ENCODE measurements at places on chromosomes 11 and 22.

DNA sequence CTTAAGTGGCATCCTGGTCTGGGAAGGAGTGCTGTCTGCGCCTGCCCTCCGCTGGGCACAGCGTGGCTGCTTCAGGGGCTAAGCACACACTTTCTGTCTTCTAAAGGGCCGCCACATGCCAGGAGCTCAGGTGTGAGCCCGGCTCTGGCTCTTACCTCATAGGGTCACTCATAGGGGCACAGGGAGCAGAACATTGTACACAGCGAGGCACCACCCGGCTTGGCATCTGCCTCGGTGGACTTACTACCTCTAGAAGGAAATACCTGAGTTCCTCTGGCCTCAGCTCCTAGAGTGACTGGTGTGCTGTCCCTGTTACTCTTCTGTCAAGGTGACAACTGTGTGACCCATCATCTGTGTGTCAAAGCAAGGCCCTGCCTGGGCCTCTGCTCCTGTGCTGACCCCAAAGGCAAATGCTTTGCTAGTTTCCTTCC, 13.4 kb downstream of the NEAT1 start:
- DNase-seq, result no peak

DNA sequence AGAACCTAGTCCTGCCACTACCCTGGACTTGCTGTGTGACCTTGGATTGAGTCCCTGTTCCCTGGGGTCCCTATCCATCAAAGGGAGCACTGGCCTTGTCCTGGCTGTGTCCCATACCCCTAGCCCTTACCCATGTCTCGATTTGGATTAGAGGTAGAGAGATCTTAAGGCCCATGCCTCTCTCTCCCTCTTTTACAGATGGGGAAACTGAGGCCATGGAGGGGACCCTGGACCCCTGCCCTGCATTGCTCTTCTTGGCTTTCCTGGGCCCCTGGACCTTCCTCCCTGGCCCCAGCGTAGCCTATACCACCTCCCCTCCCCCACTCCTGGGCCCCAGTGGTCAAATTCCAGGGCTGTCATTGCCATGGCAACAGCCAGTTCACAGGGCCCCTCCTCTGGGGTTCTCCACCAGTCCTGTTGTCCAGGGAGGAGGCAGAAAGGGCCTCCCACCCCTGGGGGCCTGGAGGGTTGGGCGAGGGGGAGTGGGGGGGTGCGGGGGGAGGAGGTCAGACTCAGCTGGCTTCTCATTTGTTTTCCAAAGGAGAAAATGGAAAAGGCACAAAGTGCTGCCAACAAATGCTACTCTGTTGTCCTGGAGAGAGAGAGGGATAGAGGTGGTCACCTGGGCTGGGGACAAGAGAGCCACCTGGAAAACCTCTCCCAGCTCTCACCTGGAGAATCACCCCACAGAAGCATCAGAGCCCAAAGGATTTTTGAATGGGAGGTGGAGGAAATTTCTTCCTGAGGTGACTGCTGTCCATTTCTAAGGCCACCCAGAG, 23.3 kb downstream of the ARHGEF17 start:
- no peak for DNase-seq

DNA sequence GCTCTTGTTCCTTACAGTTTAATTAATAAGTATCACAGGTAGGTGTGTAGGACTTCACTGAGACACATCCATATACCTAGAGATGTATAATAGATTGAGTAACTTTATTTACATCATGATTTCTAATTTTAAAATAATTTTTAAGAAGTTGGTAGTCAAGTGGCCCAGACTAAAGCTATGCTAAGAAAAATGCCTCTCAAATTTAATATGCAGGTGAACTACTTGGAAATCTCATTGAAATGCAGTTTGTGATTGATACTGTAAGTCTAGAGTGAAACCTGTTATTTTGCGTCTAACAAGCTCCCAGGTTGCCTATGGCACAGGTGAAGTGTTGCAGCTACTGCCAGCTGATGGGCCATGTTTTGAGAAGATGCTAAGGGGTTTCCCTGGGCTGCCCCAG, at the start of gene OOSP4B:
Gene OOSP4B (plus strand): TSS at position 301 of the 400 bp plus-strand sequence.
- DNase-seq, result no peak

DNA sequence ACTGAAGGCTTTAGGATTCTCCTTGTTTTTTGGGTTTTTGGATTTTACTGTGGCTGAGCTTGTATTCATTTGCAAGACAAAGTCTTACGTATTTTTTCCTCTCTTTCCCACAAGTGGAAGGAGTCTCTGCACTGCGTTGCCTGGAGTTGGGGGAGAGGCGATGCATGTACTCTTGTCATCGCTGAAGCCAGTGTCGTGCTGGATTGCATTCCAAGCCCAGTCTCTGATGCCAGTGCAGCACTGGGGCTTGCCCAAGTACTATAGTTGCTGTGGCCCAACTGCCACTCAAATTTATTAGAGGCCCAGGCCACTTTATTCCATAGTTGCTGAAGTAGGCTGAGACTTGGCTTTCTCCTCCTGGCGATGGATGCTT, 230.2 kb downstream of the DYNC2H1 start:
- DNase-seq, result no peak

- DNase-seq, result no peak
Observed at GRCh38 chr11:57646194-57646798, 3.4 kb downstream of the YPEL4 start.

DNA sequence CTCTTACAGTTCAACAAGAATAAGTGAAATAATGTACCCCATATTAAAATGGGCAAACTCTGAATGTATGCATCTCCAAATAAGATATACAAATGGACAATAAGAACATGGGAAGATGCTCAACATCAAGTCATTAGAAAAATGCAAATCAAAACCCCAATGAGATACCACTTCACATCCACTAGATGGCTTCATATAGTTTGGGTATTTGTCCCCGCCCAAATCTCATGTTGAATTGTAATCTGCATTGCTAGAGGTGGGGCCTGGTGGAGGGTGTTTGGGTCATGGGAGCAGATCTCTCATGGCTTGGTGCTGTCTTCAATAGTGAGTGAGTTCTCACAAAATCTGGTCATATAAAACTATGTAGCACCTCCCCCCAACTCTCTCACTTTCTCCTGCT, 5.7 kb downstream of the MPZL2 start:
- peak; percentile 46 for DNase-seq

DNA sequence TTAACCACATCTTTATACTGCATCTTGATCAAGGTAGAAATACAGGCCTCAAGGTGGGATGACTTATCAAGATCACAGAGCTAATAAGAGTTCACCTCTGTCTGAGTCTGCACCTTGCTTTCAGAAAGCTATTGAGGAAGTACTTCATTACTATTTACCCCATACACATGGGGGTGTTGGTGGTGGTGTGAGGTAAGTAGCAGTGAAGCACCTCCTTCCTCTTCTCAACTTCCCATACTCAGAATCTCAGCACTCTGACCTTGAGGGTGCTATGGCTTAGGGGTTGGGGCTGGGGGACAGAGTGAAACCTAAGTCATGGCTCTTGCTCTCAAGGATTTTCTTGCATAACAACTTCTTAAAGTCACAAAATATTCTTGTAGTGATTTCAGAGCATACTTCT, 56.9 kb downstream of the ME3 start:
- DNase-seq, result no peak

GRCh38 chr11:110377434-110377833, 52.3 kb upstream of the FDX1 start:
- no peak for DNase-seq

DNA sequence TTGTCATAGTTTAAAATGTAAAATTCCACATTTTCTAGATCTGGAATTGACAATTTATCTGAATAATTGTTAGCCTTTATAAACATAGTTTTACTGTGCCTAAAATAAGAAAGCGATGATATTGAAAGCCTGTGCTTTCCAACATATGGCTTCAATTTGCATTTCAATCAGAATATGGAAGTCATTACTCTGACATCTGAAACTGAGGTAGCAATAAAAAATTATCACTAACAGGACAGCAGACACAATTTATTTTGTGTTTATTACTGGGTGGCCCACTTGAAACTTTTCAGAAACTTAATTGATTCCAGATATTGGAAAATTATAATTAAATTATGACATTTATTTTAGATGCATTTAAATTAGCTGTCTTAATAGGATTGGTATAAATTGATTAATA, 78.5 kb downstream of the TMEM135 start:
- DNase-seq, result no peak

GRCh38 chr11:68325907-68326220, 13.5 kb downstream of the LRP5 start:
- DNase-seq, result no peak

GRCh38 chr22:22911327-22912134, 23.9 kb downstream of the IGLL5 start:
- DNase-seq, result no peak

DNA sequence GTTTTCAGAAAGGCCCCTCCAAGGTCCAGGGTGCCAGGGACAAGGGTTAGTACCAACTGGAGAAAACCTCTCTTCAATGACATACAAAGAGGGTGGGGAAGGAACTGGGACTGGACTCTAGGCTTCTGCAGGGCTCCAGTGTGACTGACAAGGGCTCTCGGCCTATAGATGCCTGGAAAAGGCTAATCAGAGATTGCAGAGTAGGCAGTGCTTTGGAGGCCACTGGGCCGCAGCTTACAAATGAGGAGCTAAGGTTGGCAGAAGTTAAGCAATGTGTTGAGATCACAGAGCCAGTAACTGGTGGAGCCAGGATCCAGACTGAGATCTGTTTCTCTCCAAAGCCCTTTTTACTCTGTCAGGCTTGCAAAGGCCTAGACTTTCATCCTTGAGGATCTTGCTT, 7.4 kb upstream of the DGKZ start:
- no peak for DNase-seq

GRCh38 chr11:10291801-10292638, 2.0 kb downstream of the SBF2 start:
- no peak for DNase-seq

DNA sequence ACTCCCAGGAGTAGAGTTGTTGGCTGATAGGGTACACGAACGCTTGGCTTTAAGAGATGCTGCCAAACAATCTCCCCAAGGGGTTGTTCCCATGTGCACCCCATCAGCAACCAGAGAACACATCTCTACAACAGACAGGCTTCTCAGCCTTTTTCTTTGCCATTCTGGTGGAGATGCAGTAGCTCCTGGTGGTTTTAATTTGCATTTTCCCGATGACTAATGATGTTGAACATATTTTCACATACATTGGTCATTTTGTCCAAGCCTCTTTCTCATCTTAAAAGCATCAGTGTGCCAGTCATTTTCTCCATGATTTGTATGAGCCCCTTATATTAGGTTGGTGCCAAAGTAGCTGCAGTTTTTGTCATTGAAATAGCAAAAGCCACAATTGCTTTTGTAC, 21.8 kb downstream of the DHCR7 start:
- DNase-seq, result peak; percentile 15

DNA sequence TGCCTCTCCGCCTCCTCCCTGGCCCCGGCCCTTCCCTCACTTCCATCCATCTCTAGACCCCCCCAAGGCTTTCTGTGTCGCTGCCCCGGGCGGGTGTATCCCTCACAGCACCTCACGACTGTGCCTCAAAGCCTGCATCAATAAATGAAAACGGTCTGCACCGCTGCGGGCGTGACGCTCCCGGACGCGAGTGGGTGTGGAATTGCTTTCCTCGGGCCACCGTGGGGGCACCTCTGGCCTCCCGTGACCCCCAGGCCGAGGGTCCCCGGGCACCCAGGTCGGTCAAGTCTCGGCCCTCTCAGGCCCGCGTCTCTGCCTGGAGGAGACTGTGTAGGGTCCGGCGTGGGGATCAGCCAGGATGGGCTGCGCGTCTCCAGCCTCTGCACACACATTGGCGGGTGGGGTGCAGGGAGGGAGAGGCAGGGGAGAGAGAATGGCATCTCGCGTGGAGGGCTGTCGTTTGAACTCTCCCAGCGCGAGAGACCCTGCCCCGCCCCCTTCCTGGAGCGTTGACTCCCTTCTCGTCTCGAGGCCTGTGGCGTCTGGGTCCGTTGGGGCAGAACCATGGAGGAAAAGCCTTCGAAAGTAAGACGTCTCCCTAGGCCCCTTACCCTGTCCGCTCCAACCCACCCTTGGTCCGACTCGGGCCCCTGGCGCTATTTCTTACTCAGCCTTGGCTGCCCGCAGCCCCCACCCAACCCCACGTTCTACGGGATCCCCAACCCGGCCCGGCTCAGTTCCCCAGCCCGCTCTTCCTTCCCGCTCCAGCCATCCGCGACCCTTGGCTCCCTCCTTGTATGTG, at the start of gene CATSPERZ:
Gene CATSPERZ (plus strand): TSS at position 512 of the 802 bp plus-strand sequence. CDS start 53 bp downstream, at position 565.
- DNase-seq, result no peak

- DNase-seq, result peak; percentile 35
Observed at GRCh38 chr11:63762654-63763495, 5.7 kb downstream of the ZFTA start.

DNA sequence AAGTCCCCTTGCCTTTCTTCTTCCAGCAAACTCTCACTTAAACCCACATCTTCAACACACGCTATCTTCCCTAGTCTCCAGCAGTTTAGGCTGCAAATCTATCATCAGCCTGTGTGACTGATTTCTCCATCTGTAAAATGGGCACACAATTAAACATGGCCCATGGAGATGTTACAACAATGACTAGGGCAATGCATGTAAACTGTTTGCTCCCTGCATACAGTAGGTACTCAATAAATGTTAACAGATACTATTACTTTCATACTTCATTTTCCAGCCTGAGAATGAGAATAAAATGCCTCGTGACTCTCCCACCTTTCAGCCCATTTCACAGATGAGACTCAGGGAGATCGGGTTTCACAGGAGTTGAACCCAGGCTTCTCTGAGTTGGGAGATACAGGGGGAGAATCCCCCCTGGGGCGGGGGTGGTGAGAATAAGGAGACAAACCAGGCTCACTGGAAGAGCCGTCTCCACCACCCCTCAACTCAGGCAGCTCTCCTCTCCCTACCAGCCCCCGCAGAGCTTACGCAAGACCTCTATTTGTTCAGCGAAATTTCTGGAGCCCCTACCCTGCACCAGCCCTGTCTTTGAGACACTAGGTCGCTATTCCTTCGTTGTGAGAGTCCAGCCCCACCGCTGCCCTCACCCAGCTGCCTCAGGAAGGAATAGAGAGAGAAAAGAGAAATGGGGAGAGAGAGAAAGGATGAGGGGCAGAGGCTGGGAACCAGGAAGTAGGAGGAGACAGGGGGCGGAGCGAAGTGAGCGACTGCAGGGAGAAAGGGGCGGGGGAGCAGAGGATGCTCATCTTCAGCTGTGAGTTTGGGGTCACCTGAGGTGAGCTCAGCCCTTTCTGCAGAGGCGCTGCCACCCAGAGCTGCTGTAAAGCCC, 42.1 kb upstream of the KLHL35 start:
- no peak for DNase-seq

- DNase-seq, result no peak
Observed at GRCh38 chr11:80587906-80588305, 1147.1 kb upstream of the TENM4 start.

DNA sequence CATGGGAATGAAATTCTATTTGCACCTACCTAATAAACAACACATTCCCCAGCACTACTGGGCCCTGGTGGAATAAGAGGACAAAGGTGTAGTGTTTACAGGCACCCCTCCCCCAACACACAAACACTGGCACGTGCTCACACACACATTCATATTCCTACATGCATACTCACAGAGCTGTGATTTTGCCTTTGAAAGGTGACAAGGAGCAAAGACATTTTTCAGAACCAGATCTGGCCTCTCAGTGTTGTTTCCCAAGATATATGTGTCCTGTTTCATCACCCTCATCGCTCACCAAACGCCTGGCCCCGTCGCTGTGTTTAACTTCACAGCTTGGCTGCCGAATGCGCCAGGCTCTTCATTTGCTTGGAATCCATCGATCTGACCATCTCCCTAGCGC, 292.6 kb downstream of the NTM start:
- no peak for DNase-seq
